ENCODE measurements at places on chromosomes 2 and 18.

GRCh38 chr2:99545604-99546003, 55.8 kb upstream of the REV1 start:
- no peak for DNase-seq

- no peak for DNase-seq
Measured at GRCh38 chr2:169071455-169071854, 2.1 kb downstream of the DHRS9 start.

GRCh38 chr18:24039671-24040070, 25.1 kb downstream of the TTC39C start:
- no peak for DNase-seq

DNA sequence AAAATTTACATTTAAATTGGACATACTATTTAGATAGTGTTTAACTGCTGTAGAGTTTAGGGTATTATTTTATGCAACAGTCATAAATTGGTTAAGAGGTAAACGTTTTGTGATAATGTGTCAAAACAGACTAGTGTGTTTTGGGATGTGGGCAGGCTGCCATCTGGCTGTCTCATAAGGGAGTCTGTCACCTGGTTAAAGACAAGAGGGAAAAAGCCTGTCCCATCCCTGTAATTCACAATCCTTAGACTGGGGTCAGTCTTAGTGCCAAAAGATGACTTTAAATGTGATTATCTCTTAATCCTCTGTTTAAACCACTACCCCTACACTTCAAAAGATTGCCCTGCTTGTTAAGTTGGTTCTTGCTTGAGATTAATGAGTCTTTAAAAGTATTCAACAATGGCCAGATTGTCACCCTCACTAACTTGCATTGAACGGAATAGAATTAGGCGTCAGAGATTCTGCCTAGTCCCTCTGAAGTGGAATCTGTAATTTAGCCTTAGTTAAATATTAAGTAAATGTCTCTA, 59.2 kb downstream of the SGPP2 start:
- DNase-seq = peak; percentile 6

- no peak for DNase-seq
Measured at GRCh38 chr2:222297600-222297935, 1.2 kb downstream of the PAX3 start.

DNA sequence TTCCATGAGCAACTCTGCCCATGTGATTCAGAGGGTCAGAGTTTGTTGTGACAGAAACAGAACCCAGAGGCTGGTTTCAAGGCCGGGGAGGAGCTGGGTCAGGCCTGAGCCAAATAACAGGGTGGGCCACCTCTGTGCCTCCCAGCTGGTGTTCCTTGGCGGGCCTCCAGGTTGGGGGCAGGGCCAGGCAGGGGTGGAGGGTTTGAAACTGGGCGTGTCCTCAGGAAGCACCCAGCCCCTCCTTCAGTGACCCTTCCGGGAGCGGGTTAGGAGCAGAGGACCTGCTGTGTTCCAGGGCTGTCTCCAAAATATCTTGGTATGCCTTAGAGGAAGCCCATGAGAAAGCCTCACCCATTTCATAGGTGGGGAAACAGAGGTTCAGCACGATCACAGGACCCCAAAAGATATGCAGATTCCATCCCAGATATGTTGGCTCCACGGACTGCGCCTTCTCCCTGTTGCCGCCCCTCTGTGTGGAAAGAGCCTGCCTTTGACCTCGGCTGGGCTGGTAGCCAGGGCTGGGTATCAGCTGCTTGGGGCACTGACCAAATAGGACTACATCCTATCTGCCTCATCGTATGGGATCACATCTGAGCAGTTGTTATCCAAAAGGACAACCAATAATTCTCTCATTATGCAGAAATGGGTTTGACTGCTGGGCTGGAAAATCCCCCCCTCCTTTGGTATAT, 74.8 kb upstream of the GLI2 start:
- no peak for DNase-seq

- DNase-seq = no peak
Measured at GRCh38 chr2:134195341-134195740, 58.5 kb upstream of the MGAT5 start.

DNA sequence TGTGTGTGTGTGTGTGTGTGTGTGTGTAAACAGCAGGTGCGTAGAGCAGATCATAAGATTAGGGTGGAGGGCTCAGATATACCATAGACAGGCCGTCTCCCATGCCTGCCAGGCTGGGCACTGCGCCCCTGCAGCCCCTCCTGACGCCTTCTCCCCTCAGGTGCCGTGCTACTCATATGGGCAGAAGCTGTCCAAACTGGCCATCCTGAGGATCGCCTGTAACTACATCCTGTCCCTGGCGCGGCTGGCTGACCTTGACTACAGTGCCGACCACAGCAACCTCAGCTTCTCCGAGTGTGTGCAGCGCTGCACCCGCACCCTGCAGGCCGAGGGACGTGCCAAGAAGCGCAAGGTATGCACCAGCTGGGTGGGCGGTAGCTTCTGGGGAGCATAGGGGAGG, 10.0 kb downstream of the ATOH8 start:
- DNase-seq = no peak

GRCh38 chr2:148893906-148894305, 18.9 kb downstream of the KIF5C start:
- DNase-seq = no peak

- DNase-seq = no peak
Measured at GRCh38 chr2:25372405-25373268, 30.9 kb upstream of the DNMT3A start.

GRCh38 chr2:143026411-143027054, 102.7 kb upstream of the ARHGAP15 start:
- DNase-seq = peak; percentile 14

GRCh38 chr2:208240619-208241209, 14.2 kb downstream of the IDH1 start:
- DNase-seq = no peak

DNA sequence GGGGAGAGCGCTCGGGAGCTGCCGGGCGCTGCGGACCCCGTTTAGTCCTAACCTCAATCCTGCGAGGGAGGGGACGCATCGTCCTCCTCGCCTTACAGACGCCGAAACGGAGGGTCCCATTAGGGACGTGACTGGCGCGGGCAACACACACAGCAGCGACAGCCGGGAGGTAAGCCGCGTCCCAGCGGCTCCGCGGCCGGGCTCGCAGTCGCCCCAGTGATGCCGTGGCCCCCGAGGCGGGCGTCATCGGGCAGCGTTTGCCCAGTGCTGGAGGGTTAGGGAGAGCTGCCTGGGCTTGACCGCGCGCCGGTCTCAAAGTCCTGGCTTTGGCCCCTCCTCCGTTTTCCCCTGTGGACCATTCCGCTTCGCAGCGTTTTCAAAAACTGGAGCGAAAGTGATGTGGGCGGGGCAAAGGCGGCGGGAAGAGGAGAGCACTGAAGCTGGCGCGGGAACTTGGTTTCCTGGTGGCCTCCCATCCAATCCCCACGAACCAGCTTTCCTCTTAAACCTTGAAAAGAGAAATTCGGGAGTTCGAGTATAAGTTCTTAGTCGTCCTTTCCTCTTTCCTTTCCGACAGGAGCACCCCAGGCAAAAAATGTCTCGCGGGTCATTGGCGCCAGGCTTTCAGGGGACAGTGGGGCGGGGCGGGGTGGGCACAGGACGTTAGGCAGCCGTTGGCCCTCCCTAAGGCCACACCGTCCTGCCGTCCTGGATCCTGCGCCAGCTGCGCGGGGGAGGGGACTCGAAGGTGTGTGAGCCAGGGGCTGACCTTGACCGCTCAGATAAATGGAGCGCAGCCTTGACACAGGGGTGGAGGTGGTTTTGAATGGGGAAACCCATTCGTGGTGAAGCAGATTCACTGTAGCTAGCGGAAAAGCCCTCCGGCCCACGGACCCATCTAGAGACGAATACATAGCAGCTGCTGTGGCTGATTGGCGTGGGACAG, 821 bp downstream of the TYMS start:
- DNase-seq = peak; percentile 93

DNA sequence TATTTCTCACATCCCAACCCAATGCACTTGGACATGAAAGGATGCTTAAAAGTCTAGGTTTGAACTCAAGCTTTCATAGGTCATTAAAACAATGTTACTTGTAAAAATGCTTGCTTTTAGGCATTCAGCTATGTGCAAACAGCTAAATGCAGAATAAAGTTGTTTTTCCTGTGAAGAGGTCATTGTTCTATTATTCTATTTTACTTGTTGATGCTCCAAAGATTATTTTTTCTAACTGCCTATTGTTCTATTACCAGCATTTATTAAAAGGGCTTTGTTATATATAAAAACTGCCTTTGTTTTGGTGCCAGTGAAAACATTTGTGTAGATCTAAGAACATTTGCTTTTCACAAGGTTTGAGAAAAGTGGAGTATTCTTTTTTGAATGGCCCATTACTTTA, 49.4 kb downstream of the TMEM178A start:
- DNase-seq = no peak

DNA sequence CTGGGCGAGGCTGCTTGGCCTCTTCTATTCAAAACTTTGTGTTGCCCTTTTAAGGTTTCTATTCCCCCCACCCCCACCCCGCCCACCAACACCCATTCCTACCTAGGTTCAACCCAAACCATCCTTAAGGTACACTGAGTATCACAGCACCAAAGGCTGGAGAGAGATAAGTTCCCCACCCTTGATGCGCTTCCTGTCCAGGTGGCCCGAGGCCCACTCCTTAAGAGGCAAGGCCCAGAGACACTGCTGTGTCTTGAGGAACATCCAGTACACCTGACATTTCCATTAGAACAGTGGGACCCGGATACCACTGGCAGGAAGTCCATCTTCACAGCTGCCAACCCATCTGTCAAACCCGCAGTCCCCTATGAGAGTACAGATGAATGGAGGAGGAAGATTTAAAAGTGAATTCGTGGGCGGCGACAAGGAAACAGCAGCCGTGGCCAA, 277 bp upstream of the INPP1 start:
- no peak for DNase-seq

DNA sequence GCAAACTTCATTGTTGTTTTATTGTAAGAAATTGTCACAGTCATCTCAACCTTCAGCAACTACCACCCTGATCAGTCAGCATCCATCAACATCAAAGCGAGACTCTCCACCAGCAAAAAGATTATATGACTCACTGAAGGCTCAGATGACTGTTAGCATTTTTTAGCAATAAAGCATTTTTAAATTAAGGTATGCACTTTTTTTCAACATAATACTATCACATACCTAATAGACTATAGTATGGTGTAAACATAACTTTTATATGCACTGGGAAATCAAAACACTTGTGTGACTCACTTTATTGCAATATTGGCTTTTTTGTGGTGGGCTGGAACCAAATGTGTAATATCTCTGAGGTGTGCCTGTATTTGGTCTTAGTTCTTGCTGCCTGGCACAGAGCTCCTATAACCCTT, 15.6 kb downstream of the SCN1A start:
- no peak for DNase-seq

GRCh38 chr2:226738821-226739544, 60.6 kb downstream of the IRS1 start:
- no peak for DNase-seq

DNA sequence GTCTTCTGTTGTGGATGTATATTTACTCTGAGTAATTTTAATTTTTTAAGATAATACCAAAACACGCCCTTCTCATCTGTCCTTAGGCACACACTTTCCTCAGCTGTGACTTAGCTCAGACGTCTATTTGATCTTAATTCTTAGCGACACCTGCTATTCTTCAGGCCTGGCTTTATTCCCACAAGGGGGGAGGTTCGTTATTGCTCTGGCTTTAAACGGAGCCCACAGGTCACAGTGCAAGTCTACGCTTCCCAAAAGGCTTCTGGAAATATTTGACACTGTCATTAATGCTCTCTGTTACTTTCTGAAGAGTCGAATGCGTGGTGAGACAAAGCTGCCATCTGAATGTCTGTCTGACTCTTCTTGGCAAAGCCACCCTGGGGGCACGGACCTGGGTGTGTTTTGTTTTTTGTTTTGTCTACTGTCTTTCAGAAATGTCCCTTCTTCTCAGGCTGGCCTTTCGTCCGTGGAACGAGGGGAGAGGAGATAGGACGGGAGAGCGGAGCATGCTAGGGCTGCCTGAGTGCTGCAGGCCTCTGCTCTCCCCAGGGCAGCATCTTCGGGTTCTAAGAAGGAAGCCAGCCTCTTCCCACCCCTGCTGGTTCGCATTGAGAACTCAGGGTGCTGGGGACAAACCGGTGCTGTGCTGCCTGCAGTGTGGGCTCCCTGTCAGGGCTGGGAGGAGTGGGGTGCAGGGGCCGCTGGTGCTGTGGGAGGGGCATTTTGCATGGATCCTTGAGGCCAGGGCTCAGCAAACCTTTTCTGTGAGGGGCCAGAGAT, 61.9 kb downstream of the ASAP2 start:
- DNase-seq = no peak

- no peak for DNase-seq
Measured at GRCh38 chr18:24315170-24315569, 82.5 kb downstream of the OSBPL1A start.

DNA sequence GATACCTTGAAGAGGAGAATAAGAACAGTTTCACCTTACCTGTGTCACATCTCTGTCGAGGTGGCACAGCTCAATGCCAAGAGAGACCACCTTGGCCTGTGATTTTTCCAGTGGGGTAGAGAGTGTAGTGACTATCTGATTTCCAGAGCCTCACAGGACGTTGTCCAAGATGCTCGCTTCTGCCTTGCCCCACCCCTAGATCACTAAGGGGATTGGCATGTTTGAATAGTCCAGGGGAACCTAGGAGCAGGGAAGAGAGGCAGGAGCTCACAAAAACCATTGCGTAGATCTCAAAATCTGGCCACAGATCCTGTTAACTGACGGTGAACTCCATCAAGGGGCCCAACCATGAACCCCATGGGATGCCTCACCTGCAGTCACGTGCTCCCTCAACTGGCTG, 24.2 kb downstream of the TMEM178A start:
- DNase-seq = no peak

- no peak for DNase-seq
Measured at GRCh38 chr2:231176066-231176465, 22.4 kb upstream of the ARMC9 start.

DNA sequence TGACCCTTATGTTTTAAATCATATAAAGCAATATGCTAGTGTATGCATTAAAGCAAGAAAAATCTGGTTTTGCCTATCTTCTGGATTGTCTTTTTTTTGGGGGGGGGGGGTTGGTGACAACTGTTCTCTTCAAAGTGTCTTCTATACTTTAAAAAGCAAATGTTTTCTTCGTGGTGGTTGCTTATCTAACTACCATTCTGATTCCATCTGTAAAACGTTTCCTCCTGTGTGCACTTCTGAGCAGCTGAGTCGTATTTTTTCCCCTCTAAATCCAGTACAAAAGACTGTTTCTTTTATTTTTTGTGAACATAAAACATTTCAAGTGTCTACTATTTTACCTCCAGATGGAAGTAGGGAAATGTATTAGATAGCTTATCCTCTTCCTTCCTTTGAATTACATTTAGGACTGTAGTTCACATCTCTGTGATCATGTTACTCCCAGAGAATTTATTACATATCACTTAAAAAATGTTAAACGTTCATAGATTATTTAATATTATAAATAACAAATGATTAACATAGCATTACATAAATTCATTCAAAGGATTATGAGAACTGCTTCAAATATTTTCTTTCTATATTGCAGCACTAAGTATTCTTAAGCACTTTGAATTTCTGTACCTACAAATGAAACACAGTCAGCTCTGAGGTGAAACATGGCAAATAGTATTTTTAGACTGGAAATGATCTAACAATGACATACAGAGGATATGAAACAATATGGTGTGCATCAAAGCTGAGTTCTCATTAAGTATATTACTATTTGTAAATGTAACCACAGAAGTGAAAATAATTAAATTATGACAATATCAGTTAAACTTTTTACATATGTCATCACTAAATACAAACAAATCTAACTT, 56.4 kb downstream of the SCN3A start:
- DNase-seq = no peak

- peak; percentile 34 for DNase-seq
Measured at GRCh38 chr2:20378891-20379519, 28.4 kb upstream of the PUM2 start.
